ENCODE measurements at places on chromosomes 2 and 18.

GRCh38 chr18:76219023-76219422 is 276.0 kb downstream of the ZNF516 start:
- DNase-seq = no peak

GRCh38 chr2:45102579-45103117 is 93.4 kb upstream of the SIX2 start:
- no peak for DNase-seq

- DNase-seq = no peak
Observed at GRCh38 chr2:95034818-95035217, 9.3 kb downstream of the MAL start.

GRCh38 chr2:169579044-169579443 is 5.1 kb upstream of the PPIG start:
- no peak for DNase-seq

- no peak for DNase-seq
Observed at GRCh38 chr2:127735537-127736399, 34.5 kb downstream of the SFT2D3 start.

GRCh38 chr18:34956663-34957062 is 84.5 kb upstream of the MAPRE2 start:
- no peak for DNase-seq

GRCh38 chr2:3606028-3606369 is 11.1 kb downstream of the COLEC11 start:
- DNase-seq = no peak

- DNase-seq = no peak
Observed at GRCh38 chr2:58601017-58601416, 359.9 kb upstream of the FANCL start.

GRCh38 chr2:59223742-59224141 is 982.6 kb upstream of the FANCL start:
- DNase-seq = no peak

DNA sequence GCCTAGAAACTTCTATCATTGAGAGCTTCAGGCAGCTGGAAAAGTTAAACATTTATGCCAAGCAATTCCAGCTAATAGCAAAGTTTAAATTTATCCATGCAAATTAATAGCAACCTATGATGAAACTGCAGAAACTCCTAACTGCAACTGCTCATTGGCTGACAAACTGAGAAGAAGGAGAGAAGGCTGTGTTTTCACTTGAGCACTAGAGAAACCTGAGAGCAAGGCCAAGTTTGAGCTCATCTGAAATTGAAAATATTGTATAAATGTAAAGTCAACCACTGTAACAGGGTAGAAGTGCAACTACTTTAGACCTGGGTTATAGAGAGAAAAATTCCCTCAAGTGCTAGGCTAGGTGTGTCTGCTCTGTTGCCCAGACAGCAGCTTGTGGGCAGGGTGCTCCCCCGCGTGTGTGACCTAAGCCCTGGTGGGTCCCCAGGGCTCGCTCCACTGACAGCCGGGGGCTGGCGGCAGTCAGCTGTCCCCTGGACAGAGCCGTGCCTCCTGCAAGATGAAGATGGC is 50.2 kb downstream of the CABYR start:
- DNase-seq = no peak

- no peak for DNase-seq
Observed at GRCh38 chr2:242004223-242004901, 134.8 kb downstream of the RTP5 start.

DNA sequence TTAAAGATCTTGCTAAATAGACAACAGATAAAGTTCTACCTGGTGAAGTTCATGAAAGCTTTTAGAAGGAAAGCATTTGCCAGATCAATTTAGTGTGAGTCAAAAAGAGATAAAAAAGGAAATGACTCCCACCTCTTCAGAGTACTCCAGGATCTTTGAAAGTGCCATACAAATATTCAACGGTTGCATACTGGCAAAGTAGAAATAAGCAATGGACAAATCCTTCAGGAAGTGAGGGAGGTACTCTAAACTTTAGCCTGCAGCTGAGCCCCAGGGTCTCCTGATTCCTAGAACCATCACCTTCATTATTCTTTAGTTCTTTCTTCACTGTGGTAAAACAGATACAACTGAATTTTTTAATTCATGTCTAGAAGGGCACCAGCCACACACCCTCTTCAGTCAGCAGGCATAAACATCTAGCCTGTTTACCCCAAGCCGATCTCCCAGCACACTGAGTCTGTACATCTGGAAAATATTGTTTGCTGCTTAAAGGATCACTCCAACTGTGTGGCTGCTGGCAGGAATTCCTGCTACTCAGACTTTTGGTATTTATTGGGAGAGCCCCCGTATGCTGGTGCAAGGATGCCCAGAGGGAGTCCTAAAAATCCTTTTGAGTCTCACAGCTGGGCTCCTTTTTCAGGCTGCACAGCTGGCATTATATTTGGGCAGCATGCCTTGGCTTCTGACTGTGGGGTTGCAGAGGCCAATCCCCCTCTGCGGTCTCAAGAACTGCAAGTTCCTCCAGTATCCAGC is 72.3 kb upstream of the SESTD1 start:
- no peak for DNase-seq

DNA sequence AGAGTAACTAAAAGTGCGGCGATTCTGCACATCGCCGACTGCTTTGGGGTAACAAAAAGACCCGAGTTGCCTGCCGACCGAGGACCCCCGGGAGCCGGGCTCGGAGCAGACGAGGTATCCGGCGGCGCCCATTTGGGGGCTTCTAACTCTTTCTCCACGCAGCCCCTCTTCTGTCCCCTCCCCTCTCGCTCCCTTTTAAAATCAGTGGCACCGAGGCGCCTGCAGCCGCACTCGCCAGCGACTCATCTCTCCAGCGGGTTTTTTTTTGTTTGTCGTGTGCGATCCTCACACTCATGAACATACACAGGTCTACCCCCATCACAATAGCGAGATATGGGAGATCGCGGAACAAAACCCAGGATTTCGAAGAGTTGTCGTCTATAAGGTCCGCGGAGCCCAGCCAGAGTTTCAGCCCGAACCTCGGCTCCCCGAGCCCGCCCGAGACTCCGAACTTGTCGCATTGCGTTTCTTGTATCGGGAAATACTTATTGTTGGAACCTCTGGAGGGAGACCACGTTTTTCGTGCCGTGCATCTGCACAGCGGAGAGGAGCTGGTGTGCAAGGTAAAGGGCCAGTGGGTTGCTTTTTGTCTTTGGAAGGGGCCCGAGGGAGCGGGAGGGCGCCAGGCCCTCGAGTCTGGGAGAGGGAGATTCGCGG is 1.4 kb downstream of the TRIB2 start:
- DNase-seq = no peak

DNA sequence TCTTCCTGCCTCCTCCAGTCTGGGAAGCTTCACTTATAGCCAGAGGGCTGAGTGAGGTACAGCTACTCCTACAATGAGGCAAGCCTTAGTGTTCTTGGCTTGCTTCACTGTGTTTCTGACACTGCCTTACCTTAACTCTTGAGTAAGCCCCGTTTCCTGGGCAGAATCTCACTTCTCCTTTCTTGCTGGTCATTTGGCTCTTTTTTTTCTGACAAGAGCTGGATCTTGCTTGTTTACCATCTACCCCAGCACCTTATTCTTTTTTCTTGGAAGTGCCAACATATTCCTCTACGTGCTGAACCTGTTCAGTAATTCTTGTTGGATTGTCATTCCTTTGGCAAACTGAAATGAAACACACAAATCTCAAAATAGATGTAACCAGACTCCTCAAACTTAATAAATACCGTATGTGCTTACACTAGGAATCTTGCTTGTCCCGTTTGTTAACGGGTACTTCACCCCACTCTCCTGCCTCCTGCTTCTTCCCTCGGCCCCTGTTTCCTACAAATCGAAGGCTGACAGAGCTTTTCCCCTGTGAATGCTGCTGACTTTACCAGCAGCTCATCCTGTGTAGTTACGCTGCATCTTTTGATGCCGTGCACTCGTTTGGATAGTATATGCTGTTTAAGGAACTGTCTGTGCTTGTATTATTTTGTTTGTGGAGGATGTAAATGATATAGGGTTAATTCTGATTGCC is 132.2 kb downstream of the FMNL2 start:
- DNase-seq = no peak

DNA sequence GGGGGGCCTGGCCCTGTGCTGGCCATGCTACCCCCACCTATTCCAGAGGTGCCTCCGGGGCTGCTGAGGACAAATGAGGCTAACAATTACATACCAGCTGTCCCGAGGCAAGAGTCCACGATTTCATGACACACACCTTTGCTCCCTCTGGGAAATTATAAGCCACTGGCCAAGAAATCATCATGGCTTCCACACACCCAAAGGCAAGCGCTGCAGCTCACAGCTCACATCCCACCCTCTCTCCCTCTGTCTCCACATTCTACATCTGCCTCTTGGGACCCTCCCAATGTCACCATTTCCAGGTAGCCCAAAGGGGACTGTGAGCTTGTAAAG is 134.4 kb downstream of the HDAC4 start:
- no peak for DNase-seq

DNA sequence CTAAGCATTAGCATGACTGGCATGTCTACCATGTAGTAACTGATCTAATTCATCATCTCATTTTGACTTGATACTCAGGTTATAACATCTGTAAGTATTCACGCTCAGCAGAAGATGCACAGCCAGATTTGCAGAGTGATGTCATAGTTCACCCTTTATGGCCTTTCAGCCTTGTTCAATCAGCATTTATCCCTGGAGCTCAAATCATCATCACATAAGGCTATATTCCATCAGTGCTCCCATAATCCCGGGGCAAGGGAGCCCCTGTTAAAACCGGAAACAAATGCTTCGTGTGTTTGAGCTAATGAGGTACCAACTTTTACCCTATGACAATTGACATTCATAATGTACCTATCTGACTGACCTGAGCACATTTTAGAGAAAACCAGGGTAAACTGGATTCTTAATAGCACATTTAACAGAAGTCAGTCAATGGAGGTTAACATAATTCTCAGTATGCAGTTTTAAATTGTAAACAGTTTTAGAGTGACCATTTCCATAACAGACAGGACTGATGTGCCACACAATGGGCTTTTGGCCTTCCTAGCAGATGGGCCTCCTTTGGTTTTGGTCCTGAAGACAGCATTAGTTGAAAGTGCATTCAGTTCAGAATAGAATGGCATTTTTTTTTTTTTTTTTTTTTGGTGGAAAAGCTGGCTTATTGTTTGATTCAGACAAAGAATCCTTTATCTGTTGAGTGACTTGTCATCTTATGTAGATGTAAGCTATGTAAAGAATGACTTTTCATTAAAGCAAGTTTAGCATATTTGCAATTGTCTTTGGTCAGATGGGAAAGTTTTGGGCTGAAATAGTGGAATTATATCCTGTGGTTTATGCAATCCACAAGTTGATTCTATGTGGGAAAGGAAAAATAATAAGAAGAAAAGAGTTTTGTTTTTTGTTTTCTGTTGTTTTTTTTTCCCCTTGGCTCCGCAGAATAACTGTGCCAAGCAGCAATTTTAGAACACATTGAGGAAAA is 866.0 kb upstream of the ACVR2A start:
- DNase-seq = no peak

DNA sequence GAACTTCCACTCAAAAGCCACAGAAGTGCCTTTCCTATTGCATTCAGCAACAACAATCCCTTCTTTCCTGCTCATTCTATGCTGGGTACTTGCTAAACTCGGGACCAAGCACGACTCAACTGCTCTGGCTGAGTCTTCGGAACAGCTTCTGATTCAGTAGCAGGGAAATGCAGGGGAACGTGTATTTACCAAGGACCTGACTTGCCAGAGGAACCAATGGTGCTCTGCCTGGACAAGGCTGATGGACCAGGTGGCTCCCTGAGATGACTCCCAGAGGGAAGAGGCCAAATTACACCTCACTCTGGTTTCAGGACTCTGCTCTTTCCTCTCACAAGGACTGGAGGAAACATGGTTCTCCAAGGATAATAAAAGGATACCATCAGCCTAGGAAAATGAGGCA is 12.2 kb downstream of the CXCR2 start:
- no peak for DNase-seq

DNA sequence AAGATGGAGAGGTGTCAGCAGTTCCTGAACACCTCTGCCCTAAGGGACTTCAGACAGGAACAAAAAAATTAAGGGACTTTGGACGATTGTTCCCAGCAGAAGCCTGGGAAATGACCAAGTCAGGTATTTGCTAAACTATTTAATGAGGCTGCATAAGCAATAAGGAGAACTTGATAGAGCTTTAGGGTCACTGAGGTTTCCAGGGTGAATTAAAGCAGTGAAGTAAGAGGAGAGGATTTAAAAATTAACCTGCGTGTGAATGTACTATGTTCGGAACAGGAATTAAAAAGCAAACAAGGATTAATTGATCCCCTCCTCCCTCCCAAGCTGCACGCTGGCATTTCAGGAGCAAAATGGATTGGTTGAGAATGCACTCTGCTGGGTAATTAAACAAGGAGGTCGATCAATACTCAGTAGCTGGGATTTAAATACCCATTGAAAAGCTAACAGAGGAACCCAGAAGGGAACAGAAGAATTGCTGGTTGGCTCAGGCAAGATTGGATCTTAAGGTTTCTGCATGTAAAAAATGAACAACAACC is 157.2 kb downstream of the RNF152 start:
- no peak for DNase-seq

DNA sequence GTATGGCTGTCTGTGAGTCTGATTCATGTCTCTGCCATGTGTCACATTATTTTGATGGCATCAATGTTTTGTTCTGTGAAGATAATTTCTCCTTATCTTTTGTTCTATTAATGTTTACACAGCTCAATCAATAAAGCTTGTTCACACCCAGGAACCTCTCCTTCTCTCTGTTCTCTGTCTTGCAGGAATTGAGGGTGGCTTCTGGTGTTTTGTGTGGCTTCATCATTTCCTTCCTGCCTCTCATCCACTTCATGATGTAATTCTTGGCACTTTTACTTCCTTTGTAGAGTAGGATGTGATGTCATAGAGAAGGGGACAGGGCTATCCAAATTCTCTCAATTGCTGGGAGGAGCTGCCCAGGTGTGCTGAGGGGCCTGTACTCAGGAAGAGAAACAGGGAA is 27.2 kb downstream of the ASXL3 start:
- no peak for DNase-seq

- DNase-seq = no peak
Observed at GRCh38 chr2:42063431-42064171, 15.8 kb downstream of the PKDCC start.

- no peak for DNase-seq
Observed at GRCh38 chr2:75284345-75284744, 85.0 kb upstream of the TACR1 start.

- DNase-seq = no peak
Observed at GRCh38 chr2:43441195-43441594, 154.6 kb downstream of the THADA start.

DNA sequence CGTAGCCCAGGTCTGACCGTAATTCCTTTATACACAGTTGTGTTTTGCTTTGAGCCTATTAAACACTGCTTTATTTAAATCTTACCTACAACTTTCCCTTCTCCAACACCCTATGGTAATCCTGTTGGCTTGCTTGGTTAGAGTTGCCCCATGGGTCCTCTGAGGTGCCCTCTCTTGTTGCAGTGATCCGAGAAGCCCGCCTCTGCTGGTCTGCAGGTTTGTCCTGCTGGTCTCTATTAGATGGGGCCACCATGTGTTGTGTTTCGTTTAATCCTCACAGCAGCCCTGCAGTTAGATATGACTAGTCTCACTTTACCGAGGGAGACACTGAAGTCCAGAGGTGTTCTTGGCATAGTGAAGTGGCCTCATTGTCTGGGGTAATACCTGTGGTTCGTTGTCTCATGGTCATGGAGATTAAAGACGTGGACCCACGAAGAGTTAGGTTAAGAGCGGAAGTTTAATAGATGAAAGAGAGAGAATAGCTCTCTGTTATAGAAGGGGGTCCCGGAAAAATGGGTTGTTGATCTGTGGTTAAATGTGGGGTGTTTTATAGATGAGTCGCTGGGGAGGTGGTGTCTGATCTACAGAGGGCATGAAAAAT is 7.2 kb upstream of the PDIA6 start:
- no peak for DNase-seq

- DNase-seq = no peak
Observed at GRCh38 chr2:12605366-12605765, 111.4 kb upstream of the TRIB2 start.
